ENCODE measurements at places on chromosomes 2 and 18.

DNA sequence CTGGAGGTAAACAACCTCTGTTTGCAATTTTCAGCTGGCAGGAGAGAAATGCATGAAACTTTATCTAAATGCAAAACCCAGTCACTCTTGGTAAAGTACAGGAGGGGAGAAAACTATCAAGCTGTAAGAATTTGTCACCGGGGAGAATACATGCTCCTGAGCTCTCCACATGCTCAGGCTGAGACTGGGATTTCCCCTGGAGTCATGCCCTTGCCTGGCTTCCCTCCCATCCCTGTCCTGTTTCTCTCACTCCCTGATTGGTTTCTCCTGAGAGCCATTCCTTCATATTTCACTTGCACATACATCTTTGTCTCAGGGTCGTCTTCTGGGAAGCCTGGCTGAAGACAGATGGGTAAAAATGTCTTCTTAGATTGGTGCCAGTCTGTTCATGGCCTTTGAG is 52.9 kb upstream of the SPATS2L start:
- no peak overlapping the region for H3K4me3 ChIP-seq
- H3K27me3 ChIP-seq, result no peaks in the 10 kb centered on the region
- no peaks in the 10 kb centered on the region for H3K36me3 ChIP-seq
- peak overlapping the region; percentile 79 for H3K27ac ChIP-seq

DNA sequence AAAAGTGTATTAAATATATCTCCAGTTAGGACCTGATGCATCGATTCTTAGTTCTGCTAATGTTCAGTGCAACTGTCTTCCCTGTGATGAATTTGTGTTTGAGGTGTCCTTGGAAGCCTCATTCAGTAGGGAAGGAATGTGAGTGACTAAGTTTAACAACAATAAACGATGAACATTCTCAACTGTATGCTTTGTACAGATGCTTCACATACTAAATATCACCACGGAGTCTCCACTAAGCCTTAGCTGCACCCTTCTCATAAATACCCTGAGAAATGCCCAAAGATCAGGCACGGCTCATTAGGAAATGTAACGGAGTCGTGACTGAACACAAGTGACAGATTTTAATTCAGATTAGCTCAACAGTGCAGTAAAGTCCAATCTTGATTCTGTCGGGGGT is 24.4 kb upstream of the AGFG1 start:
- H3K27ac ChIP-seq, result no peak overlapping the region
- peaks cover 14% of the 10 kb centered on the region for H3K4me1 ChIP-seq
- H3K36me3 ChIP-seq, result no peaks in the 10 kb centered on the region
- DNase-seq, result no peak
- H3K27me3 ChIP-seq, result peaks cover 3% of the 10 kb centered on the region

DNA sequence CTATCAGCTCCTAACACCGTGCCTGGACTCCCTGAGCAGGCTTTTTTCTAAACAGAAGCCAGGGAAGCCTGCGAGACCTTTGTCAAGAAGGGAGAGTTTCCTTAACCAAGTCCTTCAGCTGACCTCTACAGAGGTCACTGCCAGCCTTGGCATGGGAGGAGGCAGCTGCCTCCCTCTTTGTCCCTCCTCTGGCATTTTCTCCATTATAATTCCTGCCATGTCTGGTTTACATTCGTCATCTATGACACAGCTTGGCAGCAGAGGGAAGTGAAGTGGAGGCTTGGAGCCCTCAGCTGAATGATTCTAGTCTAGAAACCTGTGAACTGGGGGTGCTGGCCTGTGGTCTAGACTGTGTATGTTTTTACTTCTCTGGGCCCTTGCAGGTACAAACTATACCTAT is 22.5 kb downstream of the LIPG start:
- H3K27me3 ChIP-seq, result peaks cover 40% of the 10 kb centered on the region
- no peaks in the 10 kb centered on the region for H3K36me3 ChIP-seq
- no peak for DNase-seq
- H3K4me3 ChIP-seq, result no peak overlapping the region

GRCh38 chr2:68428126-68428525 is 39.0 kb downstream of the FBXO48 start:
- H3K4me3 ChIP-seq, result no peak overlapping the region
- H3K27me3 ChIP-seq, result peaks cover 6% of the 10 kb centered on the region
- H3K36me3 ChIP-seq, result no peaks in the 10 kb centered on the region
- no peak for DNase-seq
- peaks cover 2% of the 10 kb centered on the region for H3K4me1 ChIP-seq

GRCh38 chr2:85999061-85999831 is 106.4 kb downstream of the POLR1A start:
- no peak for DNase-seq
- no peaks in the 10 kb centered on the region for H3K36me3 ChIP-seq
- peaks cover 59% of the 10 kb centered on the region for H3K4me1 ChIP-seq
- peak overlapping the region; percentile 90 for H3K27ac ChIP-seq

- no peak overlapping the region for H3K27ac ChIP-seq
- no peaks in the 10 kb centered on the region for H3K4me1 ChIP-seq
- no peak for DNase-seq
- no peak overlapping the region for H3K4me3 ChIP-seq
Observed at GRCh38 chr2:237551071-237551574, 15.3 kb upstream of the PRLH start.

DNA sequence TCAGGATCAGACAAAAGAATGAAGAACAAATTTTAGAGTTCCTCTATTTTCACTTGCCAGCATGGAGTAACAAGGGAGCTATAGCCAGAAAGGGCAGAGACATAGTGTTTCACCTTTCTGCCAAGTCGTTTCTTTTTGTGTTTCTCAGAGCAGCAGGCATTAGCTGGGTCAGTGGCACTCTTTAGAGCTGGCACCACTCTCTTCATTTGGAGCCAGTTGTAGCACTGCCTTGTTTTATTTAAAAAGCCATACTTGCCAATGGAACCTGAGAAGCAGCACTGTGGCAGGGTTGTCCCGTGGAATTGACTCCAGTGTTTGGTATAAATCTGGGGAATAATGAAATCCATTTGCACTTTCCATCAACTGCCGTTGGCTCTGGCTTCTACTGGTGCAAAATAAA is 64.0 kb downstream of the LRRTM4 start:
- H3K27me3 ChIP-seq, result no peaks in the 10 kb centered on the region
- no peak overlapping the region for H3K4me3 ChIP-seq
- H3K27ac ChIP-seq, result no peak overlapping the region
- DNase-seq, result no peak
- H3K4me1 ChIP-seq, result no peaks in the 10 kb centered on the region
- no peaks in the 10 kb centered on the region for H3K36me3 ChIP-seq

GRCh38 chr2:19541884-19542283 is 183.5 kb upstream of the OSR1 start:
- H3K4me1 ChIP-seq, result peaks cover 18% of the 10 kb centered on the region
- no peak overlapping the region for H3K4me3 ChIP-seq
- H3K27ac ChIP-seq, result no peak overlapping the region
- H3K36me3 ChIP-seq, result no peaks in the 10 kb centered on the region

- no peaks in the 10 kb centered on the region for H3K27me3 ChIP-seq
- H3K4me1 ChIP-seq, result peaks cover 10% of the 10 kb centered on the region
- H3K36me3 ChIP-seq, result peaks cover 2% of the 10 kb centered on the region
- no peak for DNase-seq
Observed at GRCh38 chr2:37191747-37192146, 3.3 kb upstream of the SULT6B1 start.

DNA sequence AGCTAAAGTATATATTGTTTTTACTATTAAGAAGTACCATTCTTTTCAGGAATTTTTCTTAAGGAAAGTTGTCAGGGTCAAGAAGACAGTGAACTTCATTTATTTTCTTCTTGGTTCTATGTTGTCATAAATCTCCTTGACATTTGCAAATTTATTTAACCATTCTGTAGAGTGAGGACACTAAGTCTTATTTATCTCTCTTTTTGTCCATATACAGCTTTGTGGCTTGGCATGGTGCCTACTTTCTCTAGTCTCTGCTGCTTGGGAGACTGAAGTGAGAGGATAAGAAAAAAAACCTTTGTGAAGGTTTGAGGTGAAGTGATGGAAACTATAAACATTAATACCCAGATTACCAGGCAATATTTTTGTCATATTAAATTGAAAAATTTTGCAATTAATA is 1389.4 kb downstream of the SUCLG1 start:
- H3K27me3 ChIP-seq, result peaks cover 5% of the 10 kb centered on the region
- H3K4me3 ChIP-seq, result no peak overlapping the region
- H3K36me3 ChIP-seq, result no peaks in the 10 kb centered on the region
- DNase-seq, result no peak
- H3K4me1 ChIP-seq, result peaks cover 9% of the 10 kb centered on the region
- no peak overlapping the region for H3K27ac ChIP-seq

DNA sequence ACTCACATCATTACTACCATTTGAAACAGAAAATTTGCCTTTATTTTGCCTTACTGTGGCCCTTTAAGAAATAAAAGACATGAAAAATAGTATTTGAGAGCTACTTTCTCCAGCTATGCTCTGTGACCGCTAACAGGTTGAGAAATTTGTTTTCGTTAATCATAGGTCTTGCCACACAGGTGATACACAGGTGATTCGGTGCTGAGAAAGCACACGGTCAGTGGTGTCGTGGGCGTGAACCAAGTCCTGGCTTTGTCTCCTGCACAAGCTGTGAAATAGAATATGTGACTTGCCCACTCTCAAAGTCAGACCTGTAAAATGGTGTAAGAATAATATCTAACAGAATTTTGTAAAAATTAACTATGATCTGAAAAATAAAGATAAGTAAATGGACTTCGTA is 155.3 kb upstream of the SLC39A10 start:
- no peak for DNase-seq
- no peak overlapping the region for H3K27ac ChIP-seq
- H3K36me3 ChIP-seq, result no peaks in the 10 kb centered on the region
- no peaks in the 10 kb centered on the region for H3K27me3 ChIP-seq
- H3K4me3 ChIP-seq, result no peak overlapping the region
- peaks cover 7% of the 10 kb centered on the region for H3K4me1 ChIP-seq

GRCh38 chr2:139218181-139218580 is 438.0 kb upstream of the NXPH2 start:
- no peak for DNase-seq
- H3K4me1 ChIP-seq, result no peaks in the 10 kb centered on the region
- H3K4me3 ChIP-seq, result no peak overlapping the region
- no peak overlapping the region for H3K27ac ChIP-seq
- H3K36me3 ChIP-seq, result no peaks in the 10 kb centered on the region
- H3K27me3 ChIP-seq, result no peaks in the 10 kb centered on the region

DNA sequence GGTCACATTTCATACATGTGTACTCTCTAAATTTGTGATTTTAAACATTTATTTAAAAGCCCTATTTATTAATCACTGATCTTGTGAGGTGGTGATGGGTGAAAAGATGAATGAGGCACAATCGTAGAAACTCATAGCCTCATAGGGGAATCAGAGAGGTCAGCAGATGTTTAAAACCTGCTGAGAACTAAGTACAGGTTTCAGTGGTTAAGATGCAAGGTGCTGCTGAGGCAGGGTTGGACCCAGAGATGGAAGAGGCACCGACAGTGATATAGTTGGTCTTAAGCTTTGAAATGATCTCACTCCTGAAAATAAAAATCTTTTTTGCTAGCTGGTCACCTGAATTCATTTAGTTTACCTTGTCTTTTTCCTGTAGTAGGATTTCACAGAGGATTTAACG is 49.6 kb downstream of the LINC00305 start:
- no peaks in the 10 kb centered on the region for H3K36me3 ChIP-seq
- DNase-seq, result no peak
- H3K27me3 ChIP-seq, result peaks cover 38% of the 10 kb centered on the region
- no peaks in the 10 kb centered on the region for H3K4me1 ChIP-seq

- H3K4me3 ChIP-seq, result no peak overlapping the region
- H3K27me3 ChIP-seq, result peaks cover 72% of the 10 kb centered on the region
- H3K4me1 ChIP-seq, result no peaks in the 10 kb centered on the region
- H3K36me3 ChIP-seq, result no peaks in the 10 kb centered on the region
- DNase-seq, result no peak
Observed at GRCh38 chr2:96423291-96423690, 81.9 kb downstream of the NEURL3 start.

GRCh38 chr18:21316296-21316695 is 74.3 kb downstream of the GREB1L start:
- H3K4me3 ChIP-seq, result no peak overlapping the region
- no peaks in the 10 kb centered on the region for H3K4me1 ChIP-seq
- H3K27me3 ChIP-seq, result no peaks in the 10 kb centered on the region
- DNase-seq, result no peak

DNA sequence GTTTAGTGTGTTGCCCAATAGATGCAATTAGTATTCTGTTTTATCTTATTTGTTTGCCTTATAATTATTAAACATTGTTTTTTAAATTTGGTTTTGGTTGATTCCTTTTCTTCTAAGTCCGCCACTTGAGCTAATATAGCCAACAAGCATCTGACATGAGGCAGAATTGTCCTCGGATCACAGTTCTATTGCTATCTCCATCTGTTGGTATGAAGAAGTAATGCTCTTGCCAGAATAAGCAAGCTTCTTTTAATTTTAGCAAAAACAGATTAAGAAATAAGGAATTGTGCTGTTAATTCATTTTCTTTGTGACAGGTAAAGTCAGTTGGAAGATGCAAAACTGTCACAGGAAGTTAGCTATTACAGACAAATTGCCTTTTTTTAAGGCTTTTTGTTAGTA is 54.3 kb downstream of the R3HDM1 start:
- no peaks in the 10 kb centered on the region for H3K4me1 ChIP-seq
- no peak for DNase-seq
- no peak overlapping the region for H3K4me3 ChIP-seq
- H3K27me3 ChIP-seq, result no peaks in the 10 kb centered on the region
- H3K27ac ChIP-seq, result no peak overlapping the region
- no peaks in the 10 kb centered on the region for H3K36me3 ChIP-seq

- H3K36me3 ChIP-seq, result peaks cover 48% of the 10 kb centered on the region
- peaks cover 4% of the 10 kb centered on the region for H3K4me1 ChIP-seq
- DNase-seq, result no peak
- H3K27me3 ChIP-seq, result no peaks in the 10 kb centered on the region
Observed at GRCh38 chr2:232761301-232761907, 15.0 kb downstream of the KCNJ13 start.

GRCh38 chr2:10245021-10245420 is 57.7 kb upstream of the HPCAL1 start:
- no peak overlapping the region for H3K4me3 ChIP-seq
- H3K27me3 ChIP-seq, result peaks cover 11% of the 10 kb centered on the region
- peaks cover 9% of the 10 kb centered on the region for H3K4me1 ChIP-seq
- H3K36me3 ChIP-seq, result peaks cover 3% of the 10 kb centered on the region
- no peak overlapping the region for H3K27ac ChIP-seq
- no peak for DNase-seq

GRCh38 chr18:23981369-23981980 is 33.1 kb upstream of the TTC39C start:
- H3K36me3 ChIP-seq, result no peaks in the 10 kb centered on the region
- peaks cover 26% of the 10 kb centered on the region for H3K27me3 ChIP-seq
- no peak overlapping the region for H3K27ac ChIP-seq
- H3K4me1 ChIP-seq, result peaks cover 11% of the 10 kb centered on the region
